Stimulated activated CD4-positive, alpha-beta T cell treated with anti-CD3 and anti-CD28 coated beads, Interleukin-4, amount 100 ng/mL, for 48 hours (primary cell): ENCODE measurements at places on chromosomes 7 and 10.

DNA sequence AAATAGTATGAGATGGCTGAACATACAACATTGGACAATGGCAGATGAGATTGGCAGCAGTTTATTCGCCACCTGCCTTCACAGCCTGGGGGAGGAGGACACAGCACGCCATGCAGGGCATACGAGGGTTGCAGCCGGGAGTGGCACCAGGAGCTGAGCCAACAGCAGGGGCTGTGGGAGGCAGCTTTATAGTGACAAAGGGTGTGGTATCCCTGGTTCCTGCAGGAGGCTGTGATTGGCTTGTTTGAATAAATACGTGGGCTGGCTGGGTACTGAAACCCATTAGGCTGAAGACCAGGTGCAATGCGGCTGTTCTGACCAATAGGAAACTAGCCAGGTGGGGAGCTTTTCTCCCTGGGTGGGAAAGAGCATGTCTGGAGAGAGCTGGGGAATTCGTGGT is 68.9 kb upstream of the LEP start:
- no peak for DNase-seq

GRCh38 chr10:100656454-100656853 is 88.9 kb upstream of the PAX2 start:
- no peak for DNase-seq

DNA sequence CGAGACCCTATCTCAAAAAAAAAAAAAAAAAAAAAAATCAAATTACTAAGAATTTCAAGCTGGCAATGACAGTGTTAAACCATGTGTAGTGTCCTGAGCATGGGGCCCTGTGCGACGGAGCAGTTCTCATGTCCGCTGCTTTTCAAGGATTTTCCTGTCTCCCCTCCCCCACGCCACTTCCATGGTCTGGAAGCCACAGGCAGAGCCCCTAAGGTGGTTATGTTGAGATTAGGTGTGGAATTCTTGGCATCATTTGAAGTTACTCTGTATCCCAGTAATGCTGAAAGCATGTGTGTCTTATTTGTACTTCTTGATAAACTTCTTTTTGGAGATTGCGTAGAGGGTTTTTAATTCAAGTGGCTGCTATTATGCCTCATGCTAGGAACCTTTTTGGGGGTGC is 65.2 kb downstream of the PFKFB3 start:
- no peak for DNase-seq

DNA sequence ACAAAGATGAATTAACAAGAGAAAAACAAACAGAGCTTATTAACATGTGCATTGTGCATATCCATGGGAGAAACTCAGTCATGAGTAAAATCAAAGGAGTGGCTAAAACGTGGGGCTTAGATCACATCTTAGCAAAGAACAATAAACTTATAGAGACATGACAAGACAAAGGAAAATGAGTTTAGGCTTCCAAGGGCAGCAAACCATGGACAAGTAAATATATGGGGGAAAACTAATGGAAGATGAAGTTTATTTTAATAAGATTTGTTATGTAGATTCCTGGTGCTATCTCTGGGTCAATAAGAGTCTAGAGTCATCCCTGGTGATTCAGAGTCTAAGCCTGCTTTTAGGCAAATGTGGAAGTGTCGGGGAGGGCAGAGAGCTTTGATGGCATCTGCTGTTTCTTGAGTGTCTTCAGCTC is 87.2 kb upstream of the PLPP4 start:
- no peak for DNase-seq

- DNase-seq: no peak
Measured at GRCh38 chr10:101781984-101782810, 1.0 kb downstream of the NPM3 start.

DNA sequence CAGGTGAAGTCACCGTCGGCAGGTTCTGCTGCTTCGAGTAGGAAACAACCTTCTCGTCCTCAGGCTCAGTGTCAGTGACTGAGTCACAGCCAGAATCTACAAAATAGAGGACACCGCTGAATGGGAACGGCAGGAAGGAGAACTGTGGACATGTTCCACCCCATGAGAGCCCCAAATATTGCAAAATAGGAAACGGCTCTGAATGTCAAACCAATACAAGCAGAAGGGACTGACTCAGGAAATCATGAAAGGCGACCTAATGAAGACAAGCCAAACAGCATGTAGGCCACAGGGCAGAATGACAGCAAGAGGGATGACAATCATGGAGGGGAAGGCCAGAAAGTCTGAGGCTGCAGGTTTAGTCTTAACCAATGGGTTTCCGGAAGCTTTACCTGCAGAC is 63.5 kb downstream of the PIK3AP1 start:
- no peak for DNase-seq

GRCh38 chr7:26858735-26859134 is 5.7 kb downstream of the SKAP2 start:
- DNase-seq: no peak

DNA sequence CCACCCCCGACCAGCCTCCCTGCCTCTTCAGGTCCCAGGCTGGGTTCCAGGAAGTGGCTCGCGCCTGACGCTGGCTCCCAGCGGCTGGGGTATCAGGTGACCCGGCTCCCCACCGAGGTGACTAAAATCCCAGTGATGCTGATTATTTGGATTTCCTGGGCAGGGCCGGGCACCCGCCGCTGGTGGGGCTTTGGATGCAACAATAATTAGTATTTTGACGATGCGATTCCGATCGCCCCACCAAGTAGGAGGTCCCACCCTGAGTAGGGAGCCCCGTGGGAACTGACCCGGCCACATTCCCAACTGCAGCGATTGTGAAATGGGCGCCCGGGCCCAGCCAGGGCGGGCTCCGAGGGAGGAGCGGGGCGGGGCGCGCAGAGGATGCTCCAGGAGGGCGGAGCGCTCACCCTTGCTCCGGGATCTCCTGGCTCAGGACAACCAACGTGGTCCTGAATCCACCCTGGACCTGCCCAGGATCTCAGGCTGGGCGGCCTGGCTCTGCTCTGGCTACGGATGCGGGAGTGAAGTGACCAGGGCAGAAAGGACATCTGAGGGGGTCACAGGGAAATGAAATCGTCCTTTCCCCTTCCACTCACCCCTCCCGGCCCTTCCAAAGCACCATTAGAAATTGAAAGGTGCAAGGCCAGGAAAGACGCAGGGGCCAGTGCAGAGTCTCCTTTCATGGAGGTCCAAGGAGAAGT is 32.6 kb downstream of the DUSP5 start:
- DNase-seq: no peak

DNA sequence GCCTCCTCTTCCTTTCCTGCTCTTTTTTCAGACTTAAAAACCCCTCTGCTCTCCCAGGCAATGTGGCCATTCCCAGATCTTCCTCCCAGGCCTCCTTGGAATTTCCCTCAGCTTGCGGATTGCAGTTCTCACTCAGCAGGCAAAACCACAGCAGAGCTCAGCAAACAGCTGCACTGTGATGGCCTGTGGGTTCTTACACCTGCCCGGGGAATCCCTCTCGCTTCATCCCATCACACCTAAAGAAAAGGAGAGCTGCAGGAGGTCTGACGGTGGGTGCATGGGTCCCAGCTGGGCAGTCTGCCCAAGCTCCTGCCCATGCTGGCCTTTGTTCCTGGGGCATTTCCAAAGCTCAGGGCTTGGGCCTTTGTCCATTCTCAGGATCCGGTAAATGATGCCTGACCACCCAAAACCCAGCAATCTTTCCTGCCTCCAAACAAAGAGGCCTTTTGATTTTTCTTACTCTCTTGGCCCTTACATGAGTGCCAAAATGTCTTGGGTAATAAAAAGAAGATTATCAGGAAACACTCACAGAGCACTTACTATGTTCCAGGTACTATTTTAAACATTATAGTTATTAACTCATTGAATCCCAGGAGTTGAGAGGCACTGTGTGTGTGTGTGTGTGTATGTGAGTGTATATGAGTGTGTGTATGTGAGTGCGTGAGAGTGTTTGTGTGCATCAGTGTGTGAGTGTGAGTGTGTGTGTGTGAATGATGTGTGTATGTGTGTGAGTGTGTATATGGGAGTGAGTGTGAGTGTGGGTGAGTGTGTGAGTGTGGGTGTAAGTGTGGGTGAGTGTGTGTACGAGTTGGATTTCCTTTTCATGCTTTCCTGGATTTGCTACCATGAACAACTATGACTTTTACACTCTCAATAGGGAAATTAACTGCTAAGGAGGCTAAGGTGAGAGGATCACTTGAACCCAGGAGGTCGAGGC is 64.5 kb upstream of the PODXL start:
- DNase-seq: no peak

GRCh38 chr10:110989016-110989415 is 69.6 kb downstream of the SHOC2 start:
- DNase-seq: no peak

DNA sequence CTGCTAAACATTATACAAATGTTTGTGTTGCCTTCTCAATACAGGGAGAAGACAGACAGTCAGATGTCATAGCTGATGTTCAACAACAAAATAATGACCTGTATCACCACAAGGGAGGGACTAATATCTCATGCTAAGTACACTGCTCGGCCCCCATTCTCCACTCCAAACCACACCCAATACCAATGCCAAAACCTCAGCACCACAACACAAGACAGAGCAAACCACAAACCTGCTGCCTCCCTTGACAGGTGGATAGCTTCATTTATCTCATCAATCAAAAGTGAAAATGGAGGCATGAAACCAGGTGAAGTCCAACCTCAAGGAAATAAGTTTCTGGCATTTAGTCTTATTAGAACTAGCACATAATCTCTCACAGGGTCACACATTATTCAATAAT is 109.5 kb downstream of the PARD3 start:
- no peak for DNase-seq

- no peak for DNase-seq
Measured at GRCh38 chr7:387132-388022, 97.4 kb downstream of the FOXL3 start.

GRCh38 chr7:148906707-148907498 is 22.8 kb upstream of the EZH2 start:
- DNase-seq: no peak

DNA sequence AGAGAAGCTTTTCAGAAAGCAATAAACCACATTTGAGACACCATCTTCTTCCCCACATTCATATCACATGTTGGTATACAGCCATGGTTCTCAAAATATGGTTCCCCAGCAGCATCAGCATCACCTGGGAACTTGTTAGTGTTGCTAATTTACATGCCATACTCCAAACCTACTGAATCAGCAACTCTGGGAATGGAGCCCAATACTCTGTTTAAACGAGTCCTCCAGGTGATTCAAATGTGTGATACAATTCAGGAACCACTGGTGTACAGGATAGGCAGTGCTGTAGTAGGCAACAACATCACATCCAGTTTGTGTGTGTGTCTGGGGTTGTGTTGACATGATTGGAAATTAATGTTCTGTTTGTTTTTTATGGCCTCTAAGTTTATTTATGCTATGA is 47.7 kb downstream of the ZNF277 start:
- no peak for DNase-seq

GRCh38 chr10:71623098-71623985 is 96.2 kb downstream of the C10orf105 start:
- no peak for DNase-seq

GRCh38 chr10:113549856-113550255 is 3.0 kb upstream of the HABP2 start:
- no peak for DNase-seq

DNA sequence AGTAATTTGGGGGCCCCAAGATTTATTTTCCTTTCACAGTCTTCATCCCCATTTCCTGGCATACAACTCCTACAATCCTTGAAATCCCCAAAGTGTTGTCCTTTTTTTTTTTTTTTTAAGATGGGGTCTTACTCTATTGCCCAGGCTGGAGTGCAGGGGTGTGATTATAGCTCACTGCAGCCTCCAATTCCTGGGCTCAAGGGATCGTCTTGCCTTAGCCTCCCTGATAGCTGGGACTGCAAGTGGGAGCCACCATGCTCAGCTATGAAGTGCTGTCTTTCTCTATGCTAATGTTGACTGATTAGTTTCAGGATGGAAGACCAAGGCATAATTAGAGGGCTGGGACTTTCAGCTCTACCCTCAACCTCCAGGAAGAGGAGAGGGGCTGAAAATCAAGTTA is 41.9 kb upstream of the KAT6B start:
- no peak for DNase-seq

- DNase-seq: no peak
Measured at GRCh38 chr7:140060788-140061606, 1.8 kb downstream of the PARP12 start.

GRCh38 chr10:83921984-83922860 is 217.1 kb upstream of the GHITM start:
- no peak for DNase-seq

DNA sequence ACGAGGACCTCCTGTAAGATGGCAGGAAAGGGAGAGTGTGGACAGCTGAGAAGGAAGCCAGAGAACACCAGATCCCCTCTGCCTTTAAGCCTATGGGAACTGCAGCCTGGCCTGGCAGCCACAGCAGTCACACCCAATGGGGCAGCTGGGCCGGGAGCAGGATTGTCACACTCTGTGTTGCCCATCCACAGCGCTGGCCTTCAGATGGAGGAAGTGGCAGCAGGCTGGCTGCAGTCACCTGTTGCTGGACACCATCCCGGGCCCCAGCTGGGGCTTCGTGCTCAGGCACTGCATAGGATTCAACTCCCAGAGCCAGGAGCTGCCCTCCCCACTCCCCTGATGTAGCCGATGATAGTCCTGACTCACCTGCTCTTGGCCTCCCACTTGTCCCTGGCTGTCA is 114.4 kb downstream of the COL13A1 start:
- DNase-seq: no peak

DNA sequence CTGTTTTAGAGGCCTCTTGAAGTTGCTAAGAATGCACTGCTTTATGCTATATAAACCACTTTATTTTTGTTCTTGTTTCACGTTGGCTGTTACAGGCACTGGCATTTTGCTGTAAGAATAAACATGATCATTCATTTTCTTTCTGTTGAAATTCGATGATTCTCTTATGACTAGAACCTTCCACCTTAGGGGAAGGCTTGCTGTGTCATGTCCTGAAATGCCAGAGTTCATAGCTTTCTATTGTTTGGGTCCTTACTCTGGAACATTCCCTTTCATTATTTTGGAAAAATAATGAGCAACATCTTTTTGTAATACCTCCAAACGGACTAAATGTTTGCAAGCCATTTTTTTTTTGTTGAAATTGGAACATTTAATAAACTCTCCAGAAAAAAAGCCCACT is 495.1 kb upstream of the POT1 start:
- no peak for DNase-seq

- DNase-seq: no peak
Measured at GRCh38 chr10:76403912-76404311, 972.5 kb downstream of the LRMDA start.

DNA sequence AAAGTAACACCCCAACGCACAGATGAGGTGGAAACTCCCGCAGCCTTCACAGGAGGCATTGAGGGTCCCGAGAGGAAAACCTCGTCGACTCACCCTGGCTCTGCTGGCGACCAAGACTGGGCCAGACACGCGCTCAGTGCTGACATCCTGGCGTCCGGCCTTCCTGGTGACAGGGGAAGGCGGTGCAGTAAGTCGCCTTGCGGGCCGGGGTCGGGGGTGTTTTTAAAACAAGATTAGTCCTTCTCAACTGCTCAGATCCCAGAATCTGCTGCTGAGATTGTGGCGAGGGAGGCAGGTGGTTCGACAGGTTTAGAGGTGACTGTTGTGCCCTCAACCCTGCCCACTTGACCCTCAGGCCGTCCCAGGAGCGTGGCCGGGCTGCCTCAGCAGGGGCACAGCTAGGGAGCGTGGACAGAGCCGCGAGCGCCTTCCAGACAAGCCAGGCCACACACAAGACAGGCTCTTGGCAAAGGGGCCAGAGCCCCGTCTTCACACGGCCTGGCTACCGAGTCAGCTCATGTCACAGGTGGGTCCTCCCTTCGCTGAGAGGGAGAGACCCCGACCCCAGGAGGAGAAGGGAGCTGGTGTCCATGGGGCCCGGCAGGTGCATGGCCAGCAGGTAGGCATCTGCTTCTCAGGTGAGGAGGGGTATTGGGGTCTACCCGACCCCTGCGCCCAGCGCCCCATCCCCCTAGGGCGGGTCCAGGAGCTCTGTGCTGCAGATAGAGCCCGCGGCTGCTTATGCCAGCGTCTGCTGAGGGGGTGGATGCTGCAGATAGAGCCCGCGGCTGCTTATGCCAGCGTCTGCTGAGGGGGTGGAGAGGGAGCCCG is 81.6 kb downstream of the DNAJB6 start:
- DNase-seq: no peak
